Right renal pelvis (tissue), 4 donors: ENCODE measurements at places on chromosomes 16 and 17.

GRCh38 chr17:283911-284675 is 68.5 kb downstream of the RPH3AL start:
- no peak for DNase-seq

- DNase-seq: no peak
Observed at GRCh38 chr17:42681976-42682721, at the start of gene CNTNAP1. Gene CNTNAP1, plus strand, starts transcription at chr17:42682531. Its CDS starts 299 bp downstream, at chr17:42682830.

DNA sequence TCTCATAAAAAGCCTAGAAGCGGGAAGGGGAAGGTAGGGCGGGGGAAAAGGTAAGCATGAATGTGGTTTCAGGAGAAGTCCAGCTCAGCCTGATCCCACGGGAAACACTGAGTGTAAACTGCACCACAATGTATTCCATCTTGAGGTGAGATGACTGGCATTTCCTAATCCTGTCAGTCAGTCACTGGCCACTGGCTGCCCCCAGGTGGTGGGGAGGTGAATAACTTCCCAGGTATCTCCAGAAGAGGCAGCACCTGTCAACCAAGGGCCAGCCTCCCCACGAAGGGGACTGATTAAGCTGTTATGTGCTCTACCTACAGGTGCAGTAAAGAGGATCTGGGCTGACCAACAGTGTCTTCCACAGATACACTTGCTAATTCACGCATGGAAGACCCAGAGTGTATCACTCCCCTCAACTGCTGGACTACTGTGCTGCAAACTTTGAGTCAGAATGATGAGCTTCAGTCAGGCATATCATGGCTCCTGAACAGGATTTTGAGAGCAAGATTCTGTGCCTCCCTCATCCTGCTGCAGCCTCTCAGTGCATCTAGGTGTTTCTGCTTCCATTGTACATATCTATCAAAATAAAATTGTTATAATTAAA is 108.5 kb upstream of the CCL2 start:
- DNase-seq: no peak

GRCh38 chr17:74760404-74761105 is 12.1 kb downstream of the NHERF1 start:
- no peak for DNase-seq
